ENCODE measurements at places on chromosomes 2 and 18. TPM values are rescaled to one million over a fixed set of nuclear protein-coding genes. Genes with fewer than 3 reads are reported as not detected.

The CDCA7 gene
- 7.3 TPM for total RNA-seq

The SPEG gene
- 0.36 TPM for total RNA-seq

The FSIP2 gene
- total RNA-seq = under 0.01 TPM

The PDE1A gene
- under 0.01 TPM for total RNA-seq

The FHOD3 gene
- total RNA-seq = 23.8 TPM

The GPR39 gene
- total RNA-seq = 0.33 TPM

The TNFRSF11A gene
- 1.7 TPM for total RNA-seq

The COQ10B gene
- 48.2 TPM for total RNA-seq

The CCDC178 gene
- not detected for total RNA-seq

The ASB1 gene
- total RNA-seq = 12.7 TPM

The CGREF1 gene
- 7.6 TPM for total RNA-seq

The GPR155 gene
- 86.5 TPM for total RNA-seq

The SCTR gene
- not detected for total RNA-seq

The TMEM200C gene
- total RNA-seq = not detected

The DCDC2C gene
- not detected for total RNA-seq

The MOGAT1 gene
- total RNA-seq = not detected

The TRAK2 gene
- 82.9 TPM for total RNA-seq

The UGT1A9 gene
- total RNA-seq = not detected

The CMPK2 gene
- total RNA-seq = 196 TPM

The GATA6 gene
- total RNA-seq = under 0.01 TPM

The IL1A gene
- not detected for total RNA-seq

The CRYBA2 gene
- 0.31 TPM for total RNA-seq

The ALPG gene
- not detected for total RNA-seq

The CLEC4F gene
- 0.36 TPM for total RNA-seq

The CDH19 gene
- total RNA-seq = 67.1 TPM

The TEX44 gene
- total RNA-seq = not detected

The HJURP gene
- total RNA-seq = 32.7 TPM

All from melanocyte of skin (primary cell).